ENCODE measurements at places on chromosomes 2 and 18. TPM values are rescaled to one million over a fixed set of nuclear protein-coding genes. Genes with fewer than 3 reads are reported as not detected.

GRCh38 chr2:111982822-111983221 lies 72.2 kb upstream of the TMEM87B start:
- no peak for DNase-seq

DNA sequence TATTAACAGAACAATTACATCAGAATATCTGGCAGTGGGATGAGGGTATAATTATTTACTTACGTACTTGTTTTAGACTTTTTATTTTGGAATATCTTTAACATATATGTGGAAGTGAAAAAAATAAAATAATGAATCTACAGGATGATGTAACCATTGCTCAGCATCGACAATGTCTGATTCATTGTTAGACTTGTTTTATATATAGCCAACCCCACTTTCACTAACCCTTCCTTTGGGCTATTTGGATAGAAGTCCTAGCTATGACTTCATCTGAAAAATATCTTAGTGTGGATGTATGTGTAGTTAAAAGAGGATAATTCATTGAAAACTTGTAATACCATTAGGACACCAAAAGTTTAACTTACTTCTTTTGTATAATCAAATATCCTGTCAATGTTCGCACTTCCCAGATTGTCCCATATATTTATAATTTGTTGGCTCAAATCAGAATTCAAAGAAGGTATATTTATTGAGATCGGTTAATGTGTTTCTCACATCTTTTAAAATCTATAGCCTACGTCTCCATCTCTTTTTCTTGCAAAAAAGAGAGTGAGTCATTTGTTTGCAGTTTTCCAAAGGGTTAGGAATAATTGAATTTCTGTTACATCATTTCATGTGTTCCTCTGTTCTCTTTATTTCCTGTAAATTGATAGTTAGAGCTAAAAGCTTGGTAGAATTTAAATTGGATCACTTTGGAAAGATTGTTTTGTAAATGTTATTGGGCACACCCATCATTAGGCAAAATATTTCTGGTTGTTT lies 506.1 kb upstream of the FAM98A start:
- DNase-seq, result no peak

DNA sequence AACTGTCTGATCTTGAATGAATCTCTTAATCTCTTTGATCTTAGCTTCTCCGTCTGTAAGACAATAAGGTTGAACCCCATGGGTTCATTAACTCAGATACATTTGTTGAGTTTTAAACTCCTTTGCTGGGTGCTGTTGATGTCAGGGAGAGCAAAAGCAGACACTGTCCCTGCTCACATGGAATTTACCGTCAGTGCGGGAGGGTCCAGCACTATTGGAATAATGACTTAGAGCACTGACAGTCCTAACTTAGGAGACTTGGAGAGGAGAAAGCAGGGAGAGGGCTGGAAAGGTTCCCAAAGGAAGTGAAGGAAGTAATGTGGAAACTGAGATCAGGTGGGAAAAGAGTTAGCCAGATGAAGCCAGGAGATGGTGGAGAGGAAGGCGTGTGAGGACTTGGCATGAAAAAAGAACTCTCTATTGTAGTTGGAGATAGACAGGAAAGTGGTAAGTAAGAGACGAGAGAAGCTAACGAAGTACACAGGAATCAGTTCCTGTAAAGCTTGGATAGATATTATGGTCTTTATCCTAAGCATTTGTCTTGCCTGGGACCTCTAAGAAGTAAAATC lies 141.4 kb upstream of the SERTAD2 start:
- DNase-seq, result no peak

- DNase-seq, result no peak
Measured at GRCh38 chr2:163943403-163944346, 207.9 kb upstream of the FIGN start.

GRCh38 chr2:16336916-16337315 lies 328.7 kb downstream of the CYRIA start:
- no peak for DNase-seq

- peak; percentile 60 for DNase-seq
Measured at GRCh38 chr2:71379086-71379485, 47.5 kb downstream of the ZNF638 start.

DNA sequence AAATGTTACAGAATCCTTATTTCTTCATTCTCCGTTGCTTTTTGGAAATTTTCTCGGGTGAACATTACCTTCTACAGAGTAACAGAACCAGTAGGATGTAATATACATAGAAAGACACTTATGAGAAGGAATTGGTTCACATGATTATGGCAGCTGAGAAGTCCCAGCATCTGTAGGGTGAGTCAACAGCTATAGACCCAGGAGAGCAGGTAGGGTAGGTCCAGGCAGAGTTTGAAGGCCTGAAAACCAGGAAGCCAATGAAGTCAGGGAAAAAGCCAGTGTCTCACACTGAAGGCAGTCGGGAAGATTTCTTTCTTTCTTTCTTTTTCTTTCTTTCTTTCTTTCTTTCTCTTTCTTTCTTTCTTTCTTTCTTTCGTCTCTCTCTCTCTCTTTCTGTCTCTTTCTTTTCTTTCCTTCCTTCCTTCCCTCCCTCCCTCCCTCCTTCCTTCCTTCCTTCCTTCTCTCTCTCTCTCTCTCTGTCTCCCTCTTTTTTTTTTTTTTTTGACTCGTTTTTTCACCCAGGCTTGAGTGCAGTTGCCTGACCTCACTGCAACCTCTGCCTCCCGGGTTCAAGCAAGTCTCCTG lies 15.1 kb upstream of the YES1 start:
- DNase-seq, result no peak

- no peak for DNase-seq
Measured at GRCh38 chr2:218505754-218506371, 62.3 kb downstream of the USP37 start.

GRCh38 chr2:198186257-198186656 lies 381.9 kb downstream of the PLCL1 start:
- no peak for DNase-seq

DNA sequence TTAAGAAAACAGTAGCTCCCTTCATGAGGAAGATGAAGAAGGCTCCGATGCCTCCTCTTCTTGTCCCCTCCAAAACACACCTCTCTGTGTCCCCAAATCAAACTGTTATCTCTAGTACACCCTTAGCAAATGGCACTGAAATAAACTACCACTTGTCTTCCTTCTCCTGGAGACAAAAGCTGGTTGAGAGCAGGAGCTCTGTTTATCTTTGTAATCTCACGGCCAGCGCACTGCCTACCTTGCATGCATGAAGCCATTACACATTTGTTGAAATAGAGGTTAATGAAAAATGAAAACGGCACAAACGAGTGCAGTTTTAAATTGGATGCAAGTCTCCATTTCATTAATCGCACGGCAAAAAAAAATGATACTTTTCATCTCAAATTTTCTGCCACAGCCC lies 113.7 kb downstream of the EPB41L3 start:
- no peak for DNase-seq

GRCh38 chr2:196516564-196516963 lies 123.0 kb upstream of the CCDC150 start:
- peak; percentile 34 for DNase-seq

DNA sequence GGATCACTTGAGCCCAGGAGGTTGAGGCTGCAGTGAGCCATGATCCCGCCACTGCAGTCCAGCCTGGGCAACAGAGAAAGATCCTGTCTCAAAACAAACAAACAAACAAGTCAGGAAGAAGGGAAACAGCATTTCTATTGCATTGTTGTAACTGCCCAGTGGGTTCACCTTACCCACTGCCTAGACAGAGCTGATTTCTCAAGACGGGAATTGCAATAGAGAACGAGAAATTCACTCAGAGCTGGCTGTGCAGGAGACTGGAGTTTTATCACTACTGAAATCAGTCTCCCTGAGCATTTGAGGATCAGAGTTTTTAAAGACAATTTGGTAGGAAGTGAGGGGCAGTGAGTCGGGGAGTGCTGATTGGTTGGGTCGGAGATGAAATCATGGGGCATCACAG lies 24.2 kb upstream of the RTTN start:
- DNase-seq, result no peak

DNA sequence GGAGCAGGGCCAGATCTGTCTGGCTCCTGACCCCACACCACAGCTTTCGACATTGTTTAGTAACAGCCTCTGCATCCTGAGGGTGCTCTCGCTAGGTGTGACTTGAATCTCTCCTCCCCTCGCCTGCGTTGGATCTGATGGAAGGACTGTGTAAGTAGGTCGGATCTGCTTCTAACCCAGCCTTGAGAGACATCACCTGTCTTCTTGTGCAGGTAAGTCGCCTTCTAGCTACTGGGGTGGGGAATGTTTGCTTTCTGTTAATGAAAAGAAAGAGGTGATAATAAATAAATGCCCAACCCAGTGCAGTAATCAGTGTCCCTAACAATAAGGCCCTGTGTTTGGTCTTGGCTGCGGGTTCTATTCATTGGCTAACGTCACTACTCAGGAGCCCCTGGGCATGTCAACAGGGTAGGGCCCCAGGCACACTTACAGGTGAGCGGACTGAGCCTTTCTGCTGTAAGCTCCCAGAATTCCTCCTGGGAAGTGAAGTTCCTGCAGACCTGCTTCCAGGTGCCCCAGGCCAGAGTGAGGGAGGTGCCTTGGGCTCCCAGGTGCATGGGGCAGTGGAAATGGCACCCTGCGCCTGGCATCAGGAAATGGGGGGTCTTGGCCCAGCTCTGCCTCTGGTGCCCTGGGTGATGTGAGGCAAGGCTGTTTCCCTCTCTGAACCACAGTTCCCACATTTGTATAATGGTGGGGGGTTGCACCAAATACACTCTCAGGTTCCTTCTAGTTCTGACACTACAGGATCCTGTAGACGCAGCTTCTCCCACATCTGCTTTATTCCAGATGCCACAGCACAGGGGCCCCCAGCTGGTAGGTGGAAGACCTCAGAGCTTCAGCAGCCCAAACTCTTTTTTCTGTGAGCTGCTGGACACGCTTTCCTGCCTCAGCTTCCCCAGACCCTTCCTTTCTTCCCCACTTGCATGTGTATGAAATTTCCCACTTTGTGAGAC lies 11.2 kb upstream of the FOSL2 start:
- DNase-seq, result no peak

GRCh38 chr2:63977904-63978303 lies 41.3 kb downstream of the VPS54 start:
- DNase-seq, result no peak

- DNase-seq, result peak; percentile 97
Measured at GRCh38 chr18:12947285-12948049, at the start of gene SEH1L. SEH1L (plus strand) TSS chr18:12948011; CDS start chr18:12948122, 111 bp downstream.

GRCh38 chr2:58539973-58540372 lies 298.8 kb upstream of the FANCL start:
- no peak for DNase-seq

GRCh38 chr2:144501627-144502026 lies 18.3 kb downstream of the ZEB2 start:
- no peak for DNase-seq

- no peak for DNase-seq
Measured at GRCh38 chr18:33470216-33470615, 29.7 kb upstream of the CCDC178 start.

GRCh38 chr2:134954065-134954464 lies 35.4 kb downstream of the CCNT2 start:
- DNase-seq, result no peak

- no peak for DNase-seq
Measured at GRCh38 chr2:86603905-86604304, 19.8 kb downstream of the RNF103 start.

DNA sequence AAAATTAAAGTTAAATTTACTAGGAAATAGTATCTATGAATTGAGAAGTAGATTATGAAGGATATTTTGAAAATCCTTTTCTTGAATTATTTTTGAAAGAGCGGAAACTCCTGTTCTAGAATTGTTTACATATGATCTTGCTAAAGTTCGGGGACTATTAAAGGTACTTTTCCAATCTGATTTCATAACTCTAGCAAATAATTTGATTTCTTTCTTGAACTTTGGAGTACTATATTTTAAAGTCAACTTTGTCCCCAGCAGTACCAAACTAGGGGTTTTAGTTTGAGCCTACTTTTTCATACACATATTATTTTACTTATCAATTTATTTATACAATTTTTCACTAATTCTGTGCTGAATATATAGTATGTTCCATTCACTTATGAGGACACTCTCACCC lies 364.7 kb downstream of the FSIP2 start:
- DNase-seq, result no peak

GRCh38 chr18:79819064-79819967 lies 21.6 kb downstream of the KCNG2 start:
- peak; percentile 11 for DNase-seq

DNA sequence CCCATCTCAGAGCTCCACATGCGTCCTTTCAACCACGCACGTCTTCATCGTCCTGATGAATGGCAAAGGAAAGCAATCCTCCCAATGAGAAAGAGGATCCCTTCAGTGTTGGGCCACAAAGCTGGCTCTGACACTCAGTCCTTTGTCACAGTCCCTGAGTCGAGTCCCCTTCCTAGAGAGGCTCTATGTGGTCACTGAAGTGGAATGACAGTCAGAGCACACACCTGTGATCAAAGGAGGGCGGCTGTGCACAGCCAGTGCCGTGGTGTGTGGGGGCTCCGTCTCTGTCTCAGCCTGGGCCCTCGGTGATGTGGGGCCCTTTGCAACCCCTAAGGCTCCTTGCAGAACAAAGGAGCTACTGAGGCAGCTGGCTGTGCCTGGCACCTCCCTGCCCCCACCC lies 157.3 kb upstream of the APCDD1 start:
- no peak for DNase-seq

The DPY30 gene
- 46.4 TPM for total RNA-seq

The IL1A gene
- total RNA-seq, result not detected

The POMC gene
- total RNA-seq, result not detected

The GKN2 gene
- total RNA-seq, result not detected

The RAB6C gene
- not detected for total RNA-seq

The LYG2 gene
- total RNA-seq, result not detected

The PSTPIP2 gene
- total RNA-seq, result 2.5 TPM

The IL1F10 gene
- not detected for total RNA-seq

The DRC1 gene
- not detected for total RNA-seq

The RND3 gene
- 68.6 TPM for total RNA-seq

The KIAA2012 gene
- not detected for total RNA-seq

Measured in myocyte (in vitro differentiated cells).